ENCODE measurements at places on chromosomes 3 and 15.

GRCh38 chr3:8712908-8713255 is 20.7 kb upstream of the CAV3 start:
- no peak for DNase-seq

- DNase-seq, result no peak
Measured at GRCh38 chr15:78508272-78508671, 895 bp downstream of the HYKK start.

DNA sequence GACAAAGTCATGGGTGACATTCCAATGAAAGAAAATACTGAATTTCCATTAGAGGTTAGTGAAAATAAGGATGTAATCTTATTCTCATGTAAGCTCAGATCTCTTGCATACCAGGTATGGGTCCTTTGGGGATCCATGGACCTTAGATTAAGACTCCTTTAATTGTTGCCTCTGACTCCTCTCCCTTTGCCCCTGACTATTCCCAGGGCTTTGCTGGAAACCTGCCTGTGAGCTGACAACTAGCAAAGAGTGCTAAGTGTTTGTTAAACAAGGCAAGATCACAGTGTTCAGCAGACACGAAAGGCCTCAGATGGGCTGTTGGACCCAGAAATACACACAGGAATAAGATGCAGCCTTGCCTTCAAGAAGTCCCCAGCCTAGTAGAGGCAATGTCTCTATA is 32.1 kb downstream of the ACKR2 start:
- DNase-seq, result no peak

GRCh38 chr3:10845839-10846656 is 30.0 kb downstream of the SLC6A11 start:
- no peak for DNase-seq

- no peak for DNase-seq
Measured at GRCh38 chr15:32952901-32953532, 235.2 kb downstream of the GREM1 start.

DNA sequence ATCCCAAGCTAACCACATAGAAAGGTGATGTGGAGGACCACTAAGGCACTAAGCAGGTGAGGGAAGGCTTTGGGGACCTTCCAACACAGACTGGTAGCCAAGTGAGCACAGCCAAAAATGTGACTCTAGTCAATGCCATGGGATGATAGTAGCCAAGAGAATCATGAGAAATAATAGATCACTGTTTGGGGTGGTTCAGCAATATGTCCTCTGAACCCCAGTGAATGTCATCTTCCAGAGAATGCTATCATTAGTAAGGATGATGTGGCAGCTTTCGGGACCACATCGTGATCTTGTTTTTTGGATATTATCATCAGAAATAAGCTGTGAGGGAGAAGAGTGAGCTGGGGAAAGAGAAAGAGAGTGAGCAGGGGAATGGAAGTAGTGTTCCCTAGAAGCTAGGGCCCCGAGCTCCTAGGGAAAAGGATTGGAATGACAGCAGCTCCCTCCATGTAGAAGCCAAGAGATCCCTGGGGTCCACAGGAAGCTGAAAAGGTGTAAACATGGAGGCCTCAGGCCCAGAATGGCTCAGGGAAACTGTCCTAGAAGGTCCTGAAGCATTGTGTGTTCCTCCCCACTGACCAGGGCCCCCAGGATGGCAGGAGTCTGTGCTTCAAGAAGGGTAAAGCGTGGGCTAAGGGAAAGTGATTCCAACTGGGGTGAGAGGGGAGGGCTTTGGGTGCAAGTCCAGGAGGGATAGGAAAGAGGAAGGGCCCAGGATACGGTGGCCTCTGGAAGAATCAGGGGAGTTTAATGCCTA is 56.6 kb upstream of the KLF13 start:
- no peak for DNase-seq

GRCh38 chr3:183099026-183099837 is at the start of gene MCCC1:
TSS of gene MCCC1 (minus strand) at chr3:183099496. CDS start at chr3:183099440, 56 bp downstream.
- DNase-seq, result peak; percentile 95

GRCh38 chr3:48187579-48188265 is 495 bp downstream of the CDC25A start:
- no peak for DNase-seq

- DNase-seq, result no peak
Measured at GRCh38 chr3:145900056-145900829, 260.7 kb downstream of the PLOD2 start.

DNA sequence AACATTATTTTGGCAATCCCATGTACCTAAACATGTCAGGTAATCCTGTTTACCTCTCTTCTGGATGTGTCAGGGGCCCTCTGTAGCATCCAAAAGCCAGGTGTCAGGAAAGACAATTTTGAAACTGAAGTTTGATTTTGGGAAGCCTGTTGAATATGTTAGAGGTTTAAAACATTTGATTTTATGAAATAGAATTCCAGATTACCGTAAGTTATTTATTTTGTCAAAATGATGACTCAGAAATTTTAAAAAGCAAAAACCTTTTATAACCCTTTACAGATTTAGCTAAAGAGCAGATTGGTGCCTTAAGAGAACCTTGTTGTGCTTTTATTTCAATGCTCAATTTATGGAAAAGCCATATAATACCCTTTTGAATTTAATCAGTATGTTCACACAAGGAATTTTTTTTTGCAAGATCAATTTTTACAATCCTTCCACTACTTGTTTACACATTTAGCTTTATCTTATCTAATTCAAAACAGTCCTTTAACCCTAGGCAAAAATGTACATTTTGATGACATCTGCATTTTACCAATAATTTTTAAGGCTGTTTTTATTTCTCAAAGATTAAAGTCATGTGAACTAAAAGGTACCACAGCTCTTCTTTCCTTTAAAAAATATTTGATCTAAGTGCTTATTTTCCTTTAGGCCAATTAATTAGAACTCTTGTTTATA is 10.0 kb downstream of the KIF15 start:
- DNase-seq, result no peak

- no peak for DNase-seq
Measured at GRCh38 chr3:89644716-89645115, 537.3 kb downstream of the EPHA3 start.

- peak; percentile 65 for DNase-seq
Measured at GRCh38 chr15:44726568-44727484, 9.5 kb upstream of the TRIM69 start.

DNA sequence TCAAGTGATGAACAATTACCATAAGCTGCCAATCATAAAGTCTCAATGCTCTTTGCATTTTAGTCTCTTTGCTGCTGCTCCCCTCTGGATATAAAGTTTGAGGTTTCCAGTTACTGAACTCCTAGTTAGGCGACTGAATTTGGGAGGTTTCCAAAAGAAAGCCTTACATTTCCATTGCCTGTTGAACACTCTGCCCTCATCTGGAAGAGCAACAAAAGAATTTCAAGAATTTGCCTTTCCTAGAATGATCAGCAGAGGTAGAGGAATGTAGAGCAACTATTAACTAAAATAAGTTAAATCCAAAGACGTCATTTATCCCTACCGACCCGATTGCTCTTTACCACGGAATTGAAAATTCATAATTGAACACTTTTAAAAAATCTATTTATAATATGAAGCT is 53.4 kb upstream of the PRICKLE2 start:
- no peak for DNase-seq

- no peak for DNase-seq
Measured at GRCh38 chr3:78844307-78844706, 923.5 kb downstream of the ROBO1 start.

All from activated effector memory CD4-positive, alpha-beta T cell treated with Interleukin-2 at 50 U/mL for 16 hours (primary cell).